ENCODE measurements at places on chromosomes 16 and 17.

- DNase-seq = no peak
Measured at GRCh38 chr17:80160536-80160935, 9.3 kb upstream of the CARD14 start.

- no peak for DNase-seq
Measured at GRCh38 chr17:34456121-34456520, 93.1 kb upstream of the CCL1 start.

GRCh38 chr16:49366669-49367068 lies 6.9 kb upstream of the C16orf78 start:
- no peak for DNase-seq

- DNase-seq = no peak
Measured at GRCh38 chr17:8558144-8558543, 72.4 kb downstream of the MYH10 start.

DNA sequence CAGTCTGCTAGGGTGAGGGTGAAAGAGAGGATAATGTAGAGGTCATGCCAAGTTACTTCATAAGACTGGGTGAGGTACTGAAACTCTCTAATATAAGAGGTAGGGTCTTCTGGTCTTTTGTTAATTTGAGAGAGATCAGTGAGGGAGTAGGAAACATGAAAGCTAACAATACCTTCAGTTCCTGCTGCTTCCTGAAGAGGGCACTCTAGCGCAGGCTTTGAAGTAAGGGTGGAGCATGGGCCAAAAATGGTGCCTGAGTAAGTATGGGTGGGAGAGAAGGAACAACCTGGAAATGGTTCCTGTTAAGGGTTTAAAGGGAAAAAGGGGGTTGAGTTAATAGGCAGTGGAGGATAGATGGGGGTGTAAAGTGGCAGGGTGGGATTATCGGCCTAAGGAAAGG lies 2449.5 kb downstream of the TP53TG3F start:
- no peak for DNase-seq

- peak; percentile 41 for DNase-seq
Measured at GRCh38 chr17:39676198-39676819, 8.1 kb downstream of the PNMT start.

DNA sequence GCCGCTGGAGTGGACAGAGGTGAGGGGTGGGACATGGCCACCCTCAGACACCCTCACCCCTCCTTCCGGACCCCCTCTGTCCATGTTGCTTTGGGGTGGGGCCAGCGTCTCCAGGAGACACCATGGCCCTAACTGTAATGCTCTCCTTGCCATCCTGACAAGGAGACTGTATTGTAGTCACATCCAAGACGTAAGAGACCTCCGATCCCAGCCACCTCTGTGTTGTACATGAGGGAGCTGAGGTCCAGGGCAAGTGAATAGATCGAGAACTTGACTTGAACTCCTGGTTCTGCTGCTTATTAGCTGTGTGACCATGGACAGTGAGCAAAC lies 30.2 kb downstream of the POLR3E start:
- no peak for DNase-seq

- no peak for DNase-seq
Measured at GRCh38 chr17:61547113-61547512, 43.9 kb downstream of the NACA2 start.

DNA sequence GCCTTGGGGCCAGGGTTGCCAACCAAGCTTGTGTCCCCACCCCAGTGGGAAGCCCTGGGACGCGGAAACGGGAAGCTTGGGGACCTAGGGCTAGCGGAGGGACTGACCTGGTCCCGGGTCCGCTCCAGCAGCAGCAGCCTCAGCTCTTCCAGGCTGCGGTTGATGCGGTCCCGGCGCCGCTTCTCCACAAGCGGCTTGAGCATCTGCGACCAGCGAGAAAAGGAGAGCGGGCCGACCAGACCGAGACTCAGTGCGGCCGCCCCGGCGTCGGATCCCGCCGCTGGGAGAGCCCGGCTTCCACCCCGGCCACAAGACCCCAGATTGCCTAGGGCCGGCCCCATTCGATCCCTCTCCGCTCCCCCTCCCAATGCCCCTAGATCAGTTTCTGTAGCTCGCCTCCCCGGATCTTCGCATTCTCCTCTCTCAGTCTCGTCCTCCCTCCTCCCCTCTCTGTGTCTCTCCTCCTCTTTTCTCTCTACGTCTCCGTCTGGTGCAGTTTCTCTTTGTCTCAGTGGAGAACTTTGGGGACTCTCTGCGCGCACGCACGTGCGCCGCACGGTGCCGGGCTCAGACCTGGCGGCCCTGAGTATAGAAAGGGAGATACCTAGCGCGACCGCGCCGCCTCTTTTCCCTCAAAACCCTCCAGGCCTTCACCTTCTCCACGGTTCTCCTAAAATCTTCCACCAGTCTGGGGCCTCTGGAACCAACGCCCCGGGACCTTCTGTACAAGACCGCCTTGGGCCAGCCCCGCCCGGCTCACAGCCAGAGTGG lies 797 bp downstream of the HES7 start:
- DNase-seq = no peak

DNA sequence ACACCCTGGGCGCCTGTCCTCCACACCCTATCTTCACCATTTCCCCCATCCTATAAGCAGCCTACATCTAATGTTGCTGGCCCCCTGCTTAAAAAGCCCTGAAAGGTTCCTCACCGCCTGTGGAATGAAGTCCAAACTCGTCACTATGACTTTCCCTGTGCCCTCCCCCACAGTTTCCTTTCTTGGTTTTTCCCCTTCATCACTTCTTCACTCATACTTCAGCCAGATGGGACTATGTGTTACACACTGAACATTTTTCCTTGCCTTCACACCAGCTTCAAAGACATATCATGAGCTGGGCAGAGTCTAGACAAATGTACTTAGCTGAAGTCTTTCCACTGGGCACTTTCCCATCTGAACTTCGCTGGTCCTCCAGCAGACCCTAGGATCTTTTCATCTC lies 1.5 kb upstream of the MARCHF10 start:
- no peak for DNase-seq

DNA sequence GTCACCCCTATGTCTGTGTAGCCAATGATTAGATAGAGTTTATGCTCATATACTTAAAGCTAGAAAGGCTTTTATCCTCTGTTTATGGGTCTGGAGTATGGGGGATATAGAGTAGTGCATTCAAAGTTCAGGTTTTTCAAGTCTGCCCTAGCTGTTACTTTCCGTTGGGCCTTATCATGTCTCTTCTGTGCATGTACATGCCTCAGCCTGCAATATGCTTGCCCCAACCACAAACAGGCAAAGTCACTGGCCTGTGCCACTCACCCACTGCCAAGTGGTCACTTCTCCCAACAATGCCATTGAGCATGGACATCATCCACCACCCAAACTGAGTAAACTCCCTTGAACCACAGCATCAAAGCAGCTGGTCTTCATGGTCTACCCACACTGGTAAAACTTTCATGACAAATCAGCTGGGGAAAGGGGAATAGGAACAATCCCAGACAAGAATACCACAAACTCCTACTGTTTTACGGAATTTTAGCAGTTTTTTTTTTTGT lies 70.3 kb upstream of the C17orf78 start:
- DNase-seq = no peak

GRCh38 chr16:5323284-5324141 lies 225.9 kb upstream of the EEF2KMT start:
- DNase-seq = no peak

DNA sequence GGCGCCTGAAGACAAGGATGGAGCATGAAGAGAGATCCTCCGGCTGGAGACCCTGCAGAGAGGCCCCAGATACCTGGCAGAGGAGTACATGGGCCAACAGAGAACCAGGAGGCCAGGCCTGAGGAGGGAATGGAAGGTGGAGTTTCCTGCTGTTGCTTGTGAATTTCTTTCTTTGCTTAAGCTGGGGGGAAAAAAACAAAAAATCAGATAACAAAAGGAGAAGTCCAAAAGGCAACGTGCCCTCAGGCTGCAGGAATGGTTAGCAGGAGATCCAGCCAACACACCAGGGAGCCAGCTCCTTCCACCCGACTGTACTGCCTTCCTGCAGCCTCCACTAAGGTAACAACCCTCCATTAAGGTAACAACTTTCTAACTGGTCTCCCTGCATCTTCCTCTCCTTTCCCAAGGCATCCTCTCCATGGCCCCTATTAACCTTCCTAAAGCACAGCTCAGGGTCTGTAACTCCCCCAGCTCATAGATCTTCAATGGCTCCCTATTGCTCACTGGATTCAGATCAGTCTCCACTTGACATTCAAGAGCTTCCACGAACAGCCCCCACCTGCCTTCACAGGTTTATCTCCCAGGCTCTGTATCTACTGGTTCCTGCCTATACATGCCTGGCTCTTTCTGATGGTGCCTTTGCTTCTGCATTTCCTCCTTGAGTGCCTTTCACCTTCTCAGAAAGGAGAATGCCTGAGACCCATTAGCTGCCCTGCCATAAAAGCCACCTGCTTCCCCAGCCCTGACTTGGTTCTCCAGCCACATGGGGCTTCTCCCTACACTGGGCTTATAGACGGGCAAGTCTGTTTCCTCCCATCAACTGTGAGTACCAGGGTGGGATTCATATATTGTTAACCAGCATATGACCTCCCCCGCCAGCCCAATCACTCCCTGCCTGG lies 725 bp upstream of the ARL5C start:
- no peak for DNase-seq

- DNase-seq = peak; percentile 88
Measured at GRCh38 chr17:1573932-1574696, 11.5 kb upstream of the PITPNA start.

GRCh38 chr17:67994817-67995569 lies 1.3 kb downstream of the C17orf58 start:
- peak; percentile 33 for DNase-seq

- DNase-seq = no peak
Measured at GRCh38 chr17:46011711-46012505, 12.9 kb downstream of the STH start.

DNA sequence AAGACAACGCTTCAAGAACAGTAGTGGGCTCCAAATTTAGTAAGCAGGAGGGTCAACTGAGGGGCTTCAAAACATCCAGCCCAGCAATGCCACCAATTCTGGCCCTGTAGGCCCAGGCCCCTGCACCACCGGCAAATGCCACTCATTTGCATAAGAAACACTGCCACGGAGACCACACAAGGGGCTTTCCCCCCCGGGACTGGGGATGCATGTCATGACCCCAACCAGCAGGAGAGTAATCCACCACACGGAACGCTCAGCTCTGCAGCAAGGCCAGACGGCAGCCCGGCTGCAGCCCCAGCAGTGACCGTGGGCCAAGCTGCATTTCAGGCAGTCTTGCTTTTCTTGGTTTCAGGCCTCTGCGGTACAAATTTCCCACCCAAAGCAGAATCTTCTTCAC lies 14.1 kb downstream of the TMEM11 start:
- no peak for DNase-seq
